ENCODE measurements at places on chromosomes 5 and 9. TPM values are rescaled to one million over a fixed set of nuclear protein-coding genes. Genes with fewer than 3 reads are reported as not detected.

DNA sequence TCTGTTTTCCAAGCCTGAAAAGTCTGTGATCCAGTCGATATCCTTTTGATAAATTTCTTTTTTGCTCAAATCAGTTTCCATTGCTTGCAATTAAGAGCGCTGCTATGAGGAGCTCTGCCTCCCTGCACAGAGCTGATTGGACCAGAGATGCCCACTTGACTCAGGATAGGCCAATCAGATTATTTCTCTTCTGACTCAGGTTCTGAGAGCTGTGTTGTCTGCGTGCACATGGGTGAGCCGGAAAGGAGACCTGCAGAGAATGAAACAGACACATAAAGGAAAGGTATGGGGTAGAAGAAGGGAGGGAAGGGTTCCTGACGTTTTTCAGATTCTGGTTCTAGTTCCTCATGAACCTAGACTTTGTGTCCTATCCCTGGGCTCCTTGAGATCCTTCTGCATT is 15.8 kb upstream of the FABP6 start:
- DNase-seq: no peak
- H3K4me1 ChIP-seq: no peaks in the 10 kb centered on the region
- no peak overlapping the region for H3K4me3 ChIP-seq
- no peaks in the 10 kb centered on the region for H3K27me3 ChIP-seq
- no peak overlapping the region for H3K27ac ChIP-seq

GRCh38 chr5:36660397-36661049 is 54.1 kb downstream of the SLC1A3 start:
- no peak for DNase-seq
- no peak overlapping the region for H3K27ac ChIP-seq
- H3K36me3 ChIP-seq: no peaks in the 10 kb centered on the region
- no peaks in the 10 kb centered on the region for H3K27me3 ChIP-seq
- H3K4me1 ChIP-seq: no peaks in the 10 kb centered on the region
- H3K4me3 ChIP-seq: no peak overlapping the region

DNA sequence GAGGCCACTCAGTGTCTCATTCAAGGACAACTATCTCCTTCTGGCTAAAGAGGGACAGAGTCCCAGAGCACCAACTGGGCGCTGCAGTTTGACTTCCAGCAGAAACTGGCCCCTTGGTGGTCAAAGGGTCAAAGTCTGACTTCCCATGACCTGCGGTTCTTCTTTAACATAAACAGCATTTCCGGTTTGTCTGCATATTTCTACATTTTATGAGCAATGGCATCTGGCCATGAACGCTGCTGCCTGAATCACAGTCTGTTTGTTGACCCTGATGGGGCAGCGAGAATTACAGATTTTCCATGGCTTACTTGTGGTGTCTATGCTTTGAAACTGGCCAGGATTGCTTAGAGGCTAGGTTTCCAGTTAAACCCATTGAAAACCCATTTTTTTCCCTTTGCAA is 1.3 kb downstream of the TNFSF15 start:
- no peaks in the 10 kb centered on the region for H3K36me3 ChIP-seq
- peaks cover 35% of the 10 kb centered on the region for H3K4me1 ChIP-seq
- no peak overlapping the region for H3K4me3 ChIP-seq

DNA sequence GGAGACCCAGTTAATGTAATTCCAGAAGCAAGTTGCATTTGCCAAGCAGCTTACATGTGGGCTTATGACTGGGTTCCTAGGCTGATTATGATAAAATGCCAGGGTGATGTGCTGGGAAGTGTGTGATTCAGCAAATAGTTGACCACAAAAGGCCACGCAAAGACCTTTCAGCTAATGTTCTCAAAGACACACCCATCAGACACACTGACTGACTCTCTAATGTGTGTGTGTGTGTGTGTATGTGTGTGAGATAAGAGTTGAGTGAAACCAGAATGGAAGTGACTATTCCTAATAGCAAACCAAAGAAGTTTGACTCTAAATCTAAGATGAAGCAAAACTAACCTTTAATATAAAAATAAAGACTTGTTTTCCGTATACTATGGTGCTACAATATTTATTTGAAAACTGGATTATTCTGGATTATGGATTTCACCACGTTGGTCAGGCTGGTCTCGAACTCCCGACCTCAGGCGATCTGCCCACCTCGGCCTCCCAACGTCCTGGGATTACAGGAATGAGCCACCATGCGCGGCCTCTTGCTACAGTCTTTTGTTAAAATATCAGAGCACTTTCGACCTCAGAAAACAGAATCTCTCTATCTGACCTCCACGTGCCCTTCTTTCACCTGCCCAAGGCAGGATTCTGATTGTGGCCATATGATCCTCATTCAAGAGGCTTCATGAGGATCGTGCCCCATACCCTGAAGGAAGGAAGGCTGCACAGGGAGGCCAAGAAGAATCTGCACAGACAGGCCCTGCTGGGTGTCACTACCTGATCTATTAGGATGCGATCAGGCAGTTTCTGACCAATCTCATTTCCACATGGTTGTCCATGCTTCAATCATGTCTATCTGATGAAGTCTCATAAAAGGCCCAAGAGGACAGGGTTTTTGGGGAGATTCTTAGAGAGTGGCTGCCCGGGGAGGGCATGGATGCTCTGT is 75.6 kb downstream of the USP20 start:
- H3K4me3 ChIP-seq: no peak overlapping the region
- no peaks in the 10 kb centered on the region for H3K27me3 ChIP-seq
- H3K36me3 ChIP-seq: peaks cover 39% of the 10 kb centered on the region
- no peaks in the 10 kb centered on the region for H3K4me1 ChIP-seq
- no peak for DNase-seq

The KIF24 gene
- 0.83 TPM for total RNA-seq
